ENCODE measurements at places on chromosomes 13 and 19.

DNA sequence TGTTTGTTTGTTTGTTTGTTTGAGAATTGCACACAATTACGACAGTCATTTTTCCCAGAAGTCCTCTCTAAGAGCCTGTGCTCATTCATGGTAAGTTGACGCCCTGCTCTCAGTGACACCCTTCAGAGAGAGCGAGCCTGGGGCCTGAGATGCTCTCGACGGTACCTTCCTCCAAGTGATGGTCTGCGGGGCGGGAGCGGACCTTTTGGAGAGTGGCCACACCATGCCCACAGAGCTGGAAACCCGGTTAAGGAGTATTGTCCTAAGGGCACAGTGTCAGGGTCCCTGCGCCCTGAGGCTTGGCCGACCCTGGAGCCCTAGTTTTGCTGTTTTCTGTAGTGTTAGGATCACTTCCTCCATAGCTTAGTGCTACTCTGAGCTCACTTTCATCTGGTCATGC lies 3.6 kb downstream of the POP4 start:
- no peak for DNase-seq

GRCh38 chr19:54448040-54448773 lies 792 bp upstream of the LENG8 start:
- peak; percentile 45 for DNase-seq

DNA sequence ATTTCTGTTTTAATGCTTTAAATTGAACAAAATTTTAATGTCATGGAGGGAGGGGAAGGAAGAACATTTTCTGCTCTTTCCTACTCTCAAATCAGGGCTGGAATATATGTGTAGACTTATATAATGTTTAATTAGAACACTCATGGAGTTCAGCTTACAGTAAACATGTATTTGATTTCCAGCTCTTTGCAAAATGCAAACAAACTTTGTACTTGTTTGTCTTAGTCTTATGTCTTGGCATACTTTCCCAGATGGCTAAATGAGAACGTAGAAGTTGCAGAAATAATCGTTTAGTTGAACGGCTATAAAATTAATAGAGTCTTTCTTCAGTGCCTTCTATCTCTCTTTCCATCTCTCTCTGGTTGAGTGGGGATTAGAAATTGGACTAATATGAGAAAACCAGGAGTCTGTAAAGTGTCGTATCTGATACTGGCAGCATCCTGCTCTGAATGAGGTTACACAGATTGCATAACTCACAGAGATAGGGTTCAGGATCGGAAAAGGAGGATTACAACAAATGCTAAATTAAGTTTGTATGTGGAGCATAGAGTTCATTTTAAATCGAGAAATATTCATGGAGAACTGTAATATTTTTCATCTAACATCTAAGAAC lies 82.3 kb downstream of the FGF9 start:
- no peak for DNase-seq

DNA sequence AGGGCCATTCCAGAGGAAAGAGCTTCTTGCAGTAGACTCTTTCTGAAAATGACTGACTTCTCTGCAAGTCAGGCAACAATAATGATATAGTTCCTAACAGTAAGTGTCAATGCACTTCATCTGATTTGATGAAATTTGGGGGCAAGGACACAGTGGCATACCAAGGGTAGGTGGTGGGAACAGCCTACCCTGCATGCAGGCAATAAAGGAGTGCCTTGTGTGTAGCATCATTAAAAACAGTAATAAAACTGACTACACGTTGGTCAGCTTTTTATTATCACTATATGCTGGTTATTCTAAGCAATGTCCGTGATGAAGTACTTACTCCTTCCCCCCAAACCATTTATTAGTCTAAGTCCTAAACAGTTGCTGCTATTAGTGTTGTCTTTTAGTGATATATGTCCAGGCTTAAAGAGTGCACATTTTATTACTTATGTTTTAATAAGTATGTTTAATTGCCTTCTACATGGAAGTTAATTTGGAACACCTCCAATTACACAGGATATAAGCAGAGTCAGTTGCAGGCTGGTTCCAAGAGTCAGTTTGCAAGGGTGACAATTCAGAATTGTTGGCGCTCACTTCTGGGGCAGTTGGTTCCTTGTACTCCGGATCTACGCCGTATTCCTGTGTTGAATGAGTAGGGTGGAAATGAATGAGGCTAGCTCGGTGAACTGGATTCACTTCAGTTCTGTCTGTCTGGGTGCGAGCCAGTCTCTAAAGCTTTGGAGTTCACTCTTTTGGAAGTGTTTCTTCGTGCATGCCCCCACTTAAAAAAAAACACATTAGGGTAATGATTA lies 84.0 kb downstream of the RGCC start:
- DNase-seq, result no peak

- no peak for DNase-seq
Measured at GRCh38 chr19:8336660-8337059, 6.4 kb downstream of the KANK3 start.

DNA sequence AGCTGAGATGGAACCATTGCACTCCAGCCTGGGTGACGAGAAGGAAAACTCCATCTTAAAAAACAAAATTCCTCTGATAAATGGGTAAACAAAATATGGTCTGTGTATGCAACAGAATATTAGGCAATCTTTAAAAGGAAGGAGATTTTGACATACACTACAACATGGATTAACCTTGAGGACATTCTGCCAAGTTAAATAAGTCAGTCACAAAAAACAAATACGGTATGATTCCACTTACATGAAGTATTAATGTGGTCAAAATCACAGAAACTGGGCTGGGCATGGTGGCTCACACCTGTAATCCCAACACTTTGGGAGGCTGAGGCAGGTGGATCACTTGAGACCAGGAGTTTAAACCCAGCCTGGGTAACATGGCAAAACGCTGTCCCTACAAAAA lies 3.0 kb upstream of the ZNF444 start:
- no peak for DNase-seq

DNA sequence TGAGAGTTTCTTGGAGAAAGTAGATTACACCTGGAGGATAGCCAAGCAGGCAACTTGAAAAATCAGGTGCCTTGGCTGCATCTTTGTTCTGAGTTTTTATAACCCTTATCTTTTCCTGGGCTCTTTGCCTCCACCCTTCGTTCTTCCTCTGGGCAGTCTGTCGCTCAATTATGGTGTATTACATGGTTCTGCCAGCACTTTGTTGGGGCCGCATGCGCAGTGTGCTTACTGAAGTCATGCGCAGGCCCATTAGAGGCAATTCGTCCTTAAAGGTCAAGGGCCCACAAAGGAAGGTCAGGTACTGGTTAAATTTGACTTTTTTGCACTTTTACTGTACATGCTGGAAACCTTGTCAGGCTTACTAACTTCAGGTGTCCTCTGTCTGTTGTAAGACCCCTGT lies 761.9 kb upstream of the SLITRK5 start:
- DNase-seq, result no peak

DNA sequence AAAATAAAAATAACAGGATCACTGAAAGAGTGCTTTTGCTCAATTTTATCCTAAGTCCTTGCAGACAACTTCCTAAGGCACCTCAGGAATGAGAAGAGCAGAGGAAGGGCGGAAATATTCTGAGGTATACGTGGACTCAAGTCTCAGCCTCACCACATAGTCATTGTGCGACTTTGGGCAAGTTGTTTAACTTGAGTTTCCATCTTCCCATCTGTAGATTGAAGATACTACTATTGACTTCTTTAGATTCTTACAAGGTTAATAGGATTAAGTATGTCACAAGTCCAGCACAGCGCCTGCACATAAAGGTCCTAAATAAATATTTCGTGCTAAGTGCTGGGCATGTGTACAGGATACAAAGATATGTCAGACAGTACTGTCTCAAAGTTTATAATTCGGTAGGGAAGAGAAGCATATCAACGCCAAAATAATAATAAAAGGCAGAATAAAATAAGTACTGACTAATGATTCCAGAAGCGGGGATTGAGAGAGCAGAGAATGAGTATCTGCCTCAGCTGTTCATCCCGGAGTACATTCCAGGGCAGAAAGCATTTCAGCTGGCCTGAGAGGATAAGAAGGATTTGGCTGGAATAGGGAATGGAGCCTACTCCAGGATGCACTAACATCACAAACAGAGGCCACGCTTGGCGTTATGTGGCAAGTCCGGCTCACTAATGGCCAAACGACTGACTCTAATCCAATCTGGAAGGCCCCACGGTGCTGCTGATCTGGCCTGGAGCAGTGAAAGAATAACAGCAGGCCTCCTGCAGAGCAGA lies 139.7 kb downstream of the FLT1 start:
- DNase-seq, result no peak

- DNase-seq, result no peak
Measured at GRCh38 chr13:96744367-96745331, 249.6 kb downstream of the OXGR1 start.

DNA sequence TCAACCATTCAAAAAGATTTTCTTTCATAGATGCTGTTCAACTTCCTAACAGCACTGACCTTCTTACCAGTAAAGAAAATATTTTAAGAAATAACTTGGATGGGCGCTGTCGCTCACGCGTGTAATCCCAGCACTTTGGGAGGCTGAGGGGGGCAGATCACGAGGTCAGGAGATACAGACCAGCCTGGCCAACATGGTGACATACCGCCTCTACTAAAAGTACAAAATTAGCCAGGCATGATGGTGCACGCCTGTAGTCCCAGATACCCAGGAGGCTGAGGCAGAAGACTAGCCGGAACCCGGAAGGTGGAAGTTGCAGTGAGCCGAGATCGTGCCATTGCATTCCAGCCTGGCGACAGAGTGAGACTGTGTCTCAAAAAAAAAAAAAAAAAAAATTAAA lies 865.7 kb upstream of the SLC10A2 start:
- no peak for DNase-seq

DNA sequence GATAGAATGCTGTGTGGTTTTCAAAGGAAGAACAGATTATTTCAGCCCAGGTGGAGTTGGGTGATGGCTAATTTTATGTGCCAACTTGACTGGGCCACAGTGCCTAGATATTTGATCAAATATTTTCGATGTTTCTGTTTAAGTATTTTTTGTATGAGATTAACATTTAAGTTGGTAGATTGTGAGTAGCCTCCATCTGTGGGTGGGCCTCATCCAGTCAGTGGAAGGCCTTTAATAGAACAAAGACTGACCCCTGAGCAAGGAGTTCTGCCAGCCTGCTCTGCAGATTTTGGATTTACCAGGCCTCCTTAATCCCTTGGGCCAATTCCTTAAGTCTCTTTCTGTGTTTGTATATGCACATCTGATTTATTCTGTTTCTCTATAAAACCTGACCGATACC lies 13.9 kb downstream of the LSM14A start:
- DNase-seq, result no peak

GRCh38 chr13:37037241-37037640 lies 22.2 kb downstream of the SUPT20H start:
- no peak for DNase-seq

GRCh38 chr19:15926484-15926883 lies 7.8 kb downstream of the CYP4F11 start:
- DNase-seq, result no peak

DNA sequence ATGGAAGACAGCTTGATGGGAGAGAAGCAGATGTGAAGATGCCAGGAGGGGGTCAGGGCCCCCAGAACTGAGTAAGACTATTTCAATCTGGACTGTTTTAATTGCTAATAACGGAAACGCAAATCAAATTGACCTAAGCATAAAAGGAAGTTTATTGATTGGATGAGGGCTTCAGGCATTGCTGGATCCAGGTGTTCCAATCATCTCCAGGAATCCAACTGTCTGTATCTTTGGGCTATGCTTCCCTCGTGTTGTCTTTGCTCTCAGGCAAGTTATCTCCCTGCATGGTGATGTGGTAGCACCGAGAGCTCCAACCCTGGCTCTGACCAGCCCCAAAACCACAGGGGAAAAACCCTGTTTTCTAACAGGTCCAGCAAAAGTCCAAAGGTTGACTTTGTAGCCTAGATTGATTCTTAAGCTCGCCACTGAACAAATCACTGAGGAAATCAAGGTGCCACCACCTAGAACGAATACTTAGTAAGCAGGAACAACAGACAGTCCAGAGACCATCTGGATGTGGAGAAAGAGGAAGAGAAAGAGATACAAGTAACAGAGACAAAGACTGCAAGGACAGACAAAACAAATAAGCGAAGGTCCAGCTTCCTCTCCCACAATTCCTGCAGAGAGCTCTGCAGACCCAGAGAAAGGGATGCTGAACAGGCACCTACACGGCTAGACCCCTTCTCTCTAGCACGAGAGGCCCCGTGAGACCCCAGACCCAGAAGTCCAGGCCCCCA lies 1.2 kb upstream of the C19orf81 start:
- no peak for DNase-seq

DNA sequence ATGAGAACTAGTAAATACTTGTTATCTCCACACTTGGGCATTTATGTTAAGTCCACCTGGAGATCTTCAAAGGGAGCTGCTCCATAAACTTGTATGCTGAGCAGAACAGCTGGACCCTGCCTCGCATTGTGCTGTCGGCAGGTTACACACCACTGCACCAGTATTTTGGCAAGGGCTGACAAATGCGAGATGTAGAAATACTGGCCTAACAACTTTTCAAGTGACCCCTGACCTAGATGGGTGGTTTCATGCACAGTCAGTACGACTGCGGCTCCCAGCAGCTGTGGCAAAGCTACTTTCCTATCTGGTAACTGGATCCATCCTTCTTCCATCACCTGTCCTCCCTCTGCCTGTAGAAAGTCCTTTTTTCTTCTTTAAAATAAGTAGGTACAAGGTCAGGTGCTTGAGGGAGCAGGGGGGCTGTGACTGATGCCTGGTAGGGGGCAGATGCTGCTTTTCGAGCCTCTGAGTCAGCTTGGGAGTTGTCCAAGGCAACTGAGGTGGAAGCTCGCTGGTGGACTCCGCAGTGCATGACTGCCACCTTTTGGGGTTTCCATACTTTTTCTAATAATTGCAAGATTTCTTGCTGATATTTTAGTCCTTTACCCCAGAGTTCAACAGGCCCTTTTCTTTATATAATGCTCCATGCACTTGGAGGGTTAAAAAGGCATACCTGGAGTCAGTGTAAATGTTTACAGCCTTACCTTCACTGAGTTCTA lies 86.8 kb downstream of the SLC25A15 start:
- DNase-seq, result no peak

- no peak for DNase-seq
Measured at GRCh38 chr19:35265126-35265899, 3.4 kb upstream of the USF2 start.

GRCh38 chr13:85379433-85379832 lies 419.8 kb downstream of the SLITRK6 start:
- no peak for DNase-seq

DNA sequence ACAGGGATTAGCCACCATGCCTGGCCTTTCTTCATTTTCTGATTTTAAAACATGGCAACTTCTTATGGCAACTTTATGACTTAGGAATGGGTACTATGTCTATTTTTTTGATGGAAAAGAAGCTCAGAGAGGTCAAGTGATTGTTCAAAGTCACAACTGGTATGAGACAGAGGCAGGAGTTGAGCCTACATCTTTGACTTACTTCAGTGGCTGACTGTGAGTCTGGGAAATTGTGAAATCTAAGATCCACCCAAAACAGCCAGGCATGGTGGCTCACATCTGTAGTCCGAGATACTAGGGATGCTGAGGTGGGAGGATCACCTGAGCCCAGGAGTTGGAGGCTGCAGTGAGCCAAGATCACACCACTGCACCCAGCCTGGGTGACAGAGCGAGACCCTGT lies 2.4 kb upstream of the ACTL9 start:
- DNase-seq, result no peak

- no peak for DNase-seq
Measured at GRCh38 chr13:112641456-112642089, 48.3 kb upstream of the ATP11A start.

GRCh38 chr19:29952177-29952576 lies 10.1 kb downstream of the URI1 start:
- no peak for DNase-seq

GRCh38 chr19:48455171-48455907 lies at the start of gene KCNJ14:
TSS of gene KCNJ14 (plus strand) at chr19:48455574. CDS start at chr19:48461725, 6,151 bp downstream.
- no peak for DNase-seq

Data from CD4-positive, alpha-beta T cell treated with Interleukin-1 beta for 1 hour (primary cell).